ENCODE measurements at places on chromosomes 1 and 21. TPM values are rescaled to one million over a fixed set of nuclear protein-coding genes. Genes with fewer than 3 reads are reported as not detected.

PGLYRP4 gene
- not detected for total RNA-seq

WNT3A gene
- total RNA-seq: not detected

NPPA gene
- not detected for total RNA-seq

SYTL1 gene
- 0.11 TPM for total RNA-seq
